ENCODE measurements at places on chromosomes 12 and 14.

- DNase-seq: no peak
Measured at GRCh38 chr12:6088921-6089747, 35.3 kb downstream of the VWF start.

DNA sequence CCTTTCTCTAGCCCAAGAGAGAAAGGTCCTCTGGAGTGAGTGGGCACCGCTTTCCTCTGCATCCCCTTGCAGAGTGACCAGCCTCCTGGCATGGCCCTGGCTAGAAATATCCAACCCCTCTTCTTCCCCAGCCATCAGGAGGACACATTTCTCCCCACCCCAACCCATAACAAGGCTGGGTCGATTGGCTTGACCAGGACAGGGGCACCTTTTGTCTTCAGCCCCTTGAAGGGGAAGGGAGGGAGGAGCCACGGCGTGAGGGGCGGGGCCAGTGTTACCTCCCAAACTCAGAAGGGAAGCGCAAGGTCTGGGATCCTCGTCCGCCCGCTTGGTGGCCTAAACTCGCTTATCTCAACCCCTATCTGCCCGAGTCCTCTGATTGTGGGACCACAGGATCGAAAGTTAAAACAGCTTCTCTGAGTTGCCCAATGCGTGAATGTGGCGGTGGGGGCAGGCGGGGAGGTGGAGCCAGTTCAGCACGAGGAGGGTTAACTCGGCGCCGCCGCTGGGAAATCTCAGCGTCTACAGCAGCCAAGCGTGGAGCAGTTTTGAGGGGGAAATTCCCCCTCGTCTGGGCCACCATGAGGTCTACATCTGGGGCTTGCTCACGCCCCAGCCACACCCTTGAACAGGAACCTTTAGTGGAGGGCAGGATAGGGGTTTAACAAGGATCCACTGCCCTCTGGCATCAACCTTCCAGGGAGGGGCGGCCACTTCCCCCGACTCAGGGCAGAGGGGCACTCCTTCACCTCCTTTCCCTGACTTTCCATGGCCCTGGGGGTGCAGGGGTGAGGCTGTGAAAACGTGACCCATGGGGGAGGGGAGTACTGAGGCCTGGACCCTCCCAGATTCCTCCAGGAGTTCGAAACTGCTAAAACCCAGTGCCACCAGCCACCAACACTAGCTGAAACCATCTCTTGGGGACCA is 795 bp downstream of the STAT6 start:
- peak; percentile 75 for DNase-seq

- no peak for DNase-seq
Measured at GRCh38 chr14:62181591-62181990, 419.4 kb downstream of the SNAPC1 start.

GRCh38 chr14:45810152-45810872 is 557.3 kb upstream of the MIS18BP1 start:
- no peak for DNase-seq

Data from stimulated activated naive CD4-positive, alpha-beta T cell treated with Interleukin-2 at 50 U/mL for 16 hours (primary cell).